ENCODE measurements at places on chromosomes 7 and 10. TPM values are rescaled to one million over a fixed set of nuclear protein-coding genes. Genes with fewer than 3 reads are reported as not detected.

The PPP1R17 gene
- not detected for total RNA-seq

The DAGLB gene
- total RNA-seq, result 44.6 TPM

The TMEM176A gene
- total RNA-seq, result 0.34 TPM

The MAGI2 gene
- total RNA-seq, result 1.2 TPM

The EBF3 gene
- total RNA-seq, result not detected

The KDM7A gene
- 0.64 TPM for total RNA-seq

The HABP2 gene
- not detected for total RNA-seq

The GJD4 gene
- total RNA-seq, result not detected

DNA sequence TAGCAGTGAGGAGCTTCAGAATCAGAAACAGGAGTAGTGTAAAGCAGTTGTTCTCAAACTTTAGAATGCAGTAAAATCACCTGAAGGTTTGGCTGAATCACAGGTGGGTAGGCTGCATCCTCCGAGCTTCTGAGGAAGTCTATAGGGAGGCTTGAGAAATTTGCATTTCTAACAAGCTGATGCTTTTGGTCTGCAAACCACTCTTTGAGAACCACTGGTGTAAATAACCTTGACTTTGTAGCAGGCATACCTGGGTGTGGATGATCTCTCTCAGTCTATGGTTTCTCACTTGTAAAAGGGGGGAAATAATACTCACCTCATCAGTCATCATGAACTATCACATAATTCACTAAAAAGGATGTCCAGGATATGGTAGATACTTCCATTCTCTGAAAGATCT is 118.1 kb downstream of the SRI start:
- no peak for DNase-seq

DNA sequence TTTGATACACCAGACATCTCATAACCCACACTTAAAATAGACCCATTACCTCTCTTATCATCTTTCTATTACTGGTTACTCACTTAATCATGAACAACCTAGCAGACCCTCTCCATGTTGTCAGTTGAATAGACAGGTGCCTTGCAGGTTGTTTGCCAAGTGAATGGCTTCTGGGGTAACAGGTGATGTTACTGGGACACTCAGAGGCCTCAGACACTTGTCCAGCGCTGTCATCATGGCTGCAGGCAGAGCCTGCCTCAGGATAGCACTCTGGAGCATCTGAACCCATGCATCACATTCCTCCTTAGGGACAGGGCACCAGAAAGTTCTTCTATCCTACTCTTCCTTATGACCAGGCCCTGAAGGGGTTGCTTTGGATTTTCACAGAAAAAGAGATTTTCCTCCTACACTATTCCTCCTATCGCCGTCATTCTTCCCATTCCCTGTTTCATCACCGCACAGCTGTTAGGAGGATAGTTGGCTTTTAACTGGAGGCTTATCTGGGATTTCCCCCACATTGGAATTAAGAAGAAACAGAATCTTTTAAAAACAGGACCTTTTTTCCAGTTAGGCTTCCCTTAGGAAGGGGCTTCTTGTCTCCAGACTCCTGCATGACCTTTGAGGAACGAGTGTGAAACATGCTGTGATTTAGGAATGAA is 182.1 kb downstream of the VTI1A start:
- DNase-seq, result no peak

GRCh38 chr7:74412603-74413002 is 41.1 kb upstream of the GTF2IRD1 start:
- peak; percentile 44 for DNase-seq

DNA sequence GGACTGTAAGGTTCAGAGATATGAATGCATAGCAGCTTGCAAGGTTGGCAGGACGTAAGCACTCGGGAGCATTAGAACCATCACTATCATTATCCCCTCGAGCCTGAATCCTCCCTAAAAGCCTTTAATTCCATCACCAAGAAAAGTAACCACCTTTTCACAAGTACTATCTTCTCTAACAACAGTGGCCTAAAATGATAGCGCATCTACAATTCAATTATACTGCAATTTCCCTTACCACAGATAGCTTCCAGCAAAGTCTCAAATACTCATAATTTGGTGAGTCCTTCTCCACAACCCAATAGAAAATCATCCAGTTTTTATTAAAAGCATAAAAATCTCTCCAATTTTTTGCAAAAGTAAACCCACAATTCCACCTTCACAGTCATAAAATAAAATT is 42.0 kb downstream of the COL1A2 start:
- no peak for DNase-seq

GRCh38 chr7:149367418-149368180 is 93.3 kb downstream of the ZNF777 start:
- DNase-seq, result no peak

- DNase-seq, result no peak
Measured at GRCh38 chr10:27660711-27661110, 84.9 kb downstream of the MKX start.

DNA sequence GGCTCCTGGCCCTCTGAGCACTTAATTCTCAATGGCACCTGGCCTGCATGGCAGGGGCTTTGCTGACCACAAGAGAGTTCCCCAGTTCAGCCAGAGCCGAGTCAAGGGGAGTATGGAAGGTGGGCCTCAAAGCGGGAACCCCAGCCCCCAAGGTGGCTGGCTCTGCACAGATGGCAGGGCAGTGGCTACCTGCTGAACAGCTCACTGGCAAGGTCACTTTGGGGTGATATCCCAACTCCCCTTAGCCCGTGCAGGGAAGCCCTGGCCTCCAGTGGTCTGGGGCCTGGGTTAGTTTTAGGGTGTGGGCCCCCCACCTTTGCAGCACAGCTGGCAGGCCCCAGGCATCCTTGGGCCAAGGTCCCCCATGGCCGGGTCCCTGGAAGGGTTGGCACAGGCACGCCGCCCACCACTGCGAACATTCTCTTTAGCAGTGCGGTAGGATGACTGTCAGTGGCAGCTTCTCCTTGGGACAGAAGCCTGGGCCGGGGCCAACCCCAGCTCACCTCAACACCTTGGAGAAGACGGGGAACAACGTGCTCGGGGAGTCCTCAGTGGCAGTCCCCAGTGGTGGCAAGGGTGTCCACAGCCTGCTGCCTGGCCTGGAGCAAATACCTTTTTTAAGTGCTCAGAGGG is 36.8 kb downstream of the PPIF start:
- DNase-seq, result no peak

GRCh38 chr10:34337917-34338316 is 477.2 kb downstream of the PARD3 start:
- no peak for DNase-seq

- no peak for DNase-seq
Measured at GRCh38 chr7:156059369-156059768, 247.1 kb upstream of the SHH start.

DNA sequence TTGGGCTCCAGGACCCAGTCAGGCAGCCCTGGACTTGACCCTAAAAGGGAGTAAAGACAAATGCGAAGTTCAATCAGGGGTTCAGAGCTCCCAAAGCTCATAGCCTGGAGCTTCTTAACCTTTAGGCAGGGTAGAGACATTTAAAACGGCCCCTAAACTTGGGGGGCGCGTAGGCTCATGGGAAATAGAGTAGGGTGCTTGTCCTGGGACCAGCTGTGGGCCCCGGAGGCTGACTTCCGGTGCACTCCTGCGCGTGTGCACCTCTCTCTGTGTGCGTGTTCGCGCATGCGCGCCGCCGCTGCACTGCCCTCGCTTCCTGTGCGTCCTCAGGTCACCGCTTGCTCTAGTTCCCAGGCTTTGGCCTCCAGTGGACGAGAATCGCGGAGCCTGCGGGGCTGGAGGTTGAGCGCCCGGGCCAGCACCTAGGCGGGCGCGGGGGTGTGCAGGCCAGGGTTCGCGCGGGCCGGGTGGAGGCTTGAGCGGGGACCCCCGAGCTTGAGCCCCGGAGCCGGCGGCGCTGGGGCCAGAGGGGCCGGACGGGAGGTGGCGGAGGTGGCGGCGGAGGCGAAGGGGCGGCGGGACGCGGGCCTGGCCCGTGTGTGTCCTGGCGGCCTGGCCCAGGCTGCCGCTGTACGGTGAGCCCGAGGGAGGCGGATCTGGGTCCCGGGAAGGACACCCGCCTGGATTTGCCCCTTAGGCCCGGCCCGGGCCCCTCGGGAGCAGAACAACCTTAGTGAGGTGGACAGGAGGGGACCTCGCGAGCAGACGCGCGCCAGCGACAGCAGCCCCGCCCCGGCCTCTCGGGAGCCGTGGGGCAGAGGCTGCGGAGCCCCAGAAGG is at the start of gene RBAK:
RBAK (plus strand) TSS at position 303 of the 839 bp plus-strand sequence. CDS start 2,217 bp downstream, outside the sequence.
- DNase-seq, result peak; percentile 95

DNA sequence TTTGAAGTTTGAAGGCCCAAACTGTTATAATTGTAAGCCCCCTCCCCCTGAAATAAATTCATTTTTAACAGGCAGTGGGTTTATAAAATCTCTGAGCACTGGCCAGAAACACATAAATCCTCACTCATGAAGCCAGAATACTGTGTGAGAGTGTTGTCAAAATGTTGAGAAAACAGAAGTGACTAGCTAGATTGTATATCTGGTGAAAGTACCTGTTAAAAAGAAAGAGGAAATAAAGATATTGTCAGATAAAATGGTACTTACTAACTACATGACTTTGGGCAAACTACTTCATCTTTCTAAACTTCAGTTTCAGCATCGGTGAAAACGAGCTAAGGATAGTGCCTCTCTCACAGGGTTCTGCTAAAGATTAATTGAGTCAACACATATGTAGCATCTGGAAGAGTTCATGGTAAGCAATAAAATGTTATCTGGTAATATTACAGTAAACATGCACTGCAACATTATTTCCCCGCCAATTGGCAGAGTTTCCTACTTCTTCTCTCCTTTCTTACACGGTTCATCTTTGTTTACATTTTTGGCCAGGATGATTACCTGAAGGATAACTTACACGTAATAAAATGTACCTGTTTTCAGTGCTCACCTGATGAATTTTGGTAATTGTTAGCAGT is 202.5 kb upstream of the CHRM2 start:
- no peak for DNase-seq

GRCh38 chr10:22900841-22901601 is 26.8 kb upstream of the ARMC3 start:
- DNase-seq, result no peak

DNA sequence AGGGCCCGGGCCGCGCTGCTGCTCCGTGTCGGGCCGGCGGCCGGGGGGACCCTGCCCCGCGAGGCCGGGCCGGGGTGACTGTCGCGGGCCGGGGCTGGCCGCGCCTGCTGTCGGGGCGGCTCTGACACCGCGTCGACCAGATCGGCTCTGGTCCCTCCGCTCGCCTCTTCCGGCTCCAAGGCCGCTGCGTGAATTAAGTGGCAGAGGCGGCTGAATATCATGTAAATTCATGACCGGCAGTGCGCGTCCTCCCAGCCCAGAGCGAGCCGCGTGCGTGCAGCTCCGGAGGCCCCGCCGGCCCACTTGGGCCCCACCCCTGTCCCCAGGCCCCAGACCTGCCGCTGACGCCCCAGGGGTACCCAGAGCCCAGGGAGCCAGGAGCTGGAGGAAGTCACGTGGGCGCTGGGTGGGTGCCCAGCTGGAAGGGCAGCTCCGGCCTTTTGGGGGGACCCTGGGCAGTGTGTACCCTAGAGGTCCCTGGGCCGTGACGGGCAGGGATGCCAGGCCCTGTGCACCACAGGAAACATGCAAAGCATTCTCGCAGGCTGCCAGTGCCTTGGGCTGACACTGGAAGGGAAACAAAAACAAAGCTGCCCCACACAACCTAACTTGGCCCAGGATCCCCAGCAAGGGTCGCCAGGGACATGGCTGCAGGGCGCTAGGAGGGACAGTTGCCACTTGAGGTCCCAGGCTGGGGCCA is 584.0 kb upstream of the MKI67 start:
- no peak for DNase-seq

GRCh38 chr10:124149189-124150042 is 56.0 kb upstream of the CHST15 start:
- no peak for DNase-seq

DNA sequence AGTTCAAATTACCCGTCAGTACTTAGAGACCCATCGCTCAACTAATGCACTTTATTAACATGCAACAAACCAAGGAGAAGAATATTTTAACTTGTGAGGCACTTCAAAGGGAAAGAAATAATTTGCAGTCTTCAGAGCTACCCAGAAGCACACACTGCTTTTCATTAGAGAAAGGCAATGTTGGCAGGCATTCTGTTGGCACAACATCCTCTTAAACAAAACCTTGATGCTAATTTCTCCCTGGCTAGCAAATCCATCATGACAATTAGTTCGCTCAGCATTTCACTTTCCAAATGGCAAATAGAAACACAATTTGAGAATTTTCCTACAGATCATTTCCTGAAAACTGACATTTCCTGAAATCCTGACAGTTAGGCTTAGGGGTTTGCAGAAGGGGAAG is 155.6 kb upstream of the FAM13C start:
- no peak for DNase-seq

- no peak for DNase-seq
Measured at GRCh38 chr10:96656198-96656577, 64.1 kb downstream of the PIK3AP1 start.

- DNase-seq, result no peak
Measured at GRCh38 chr10:129777687-129778086, 186.4 kb downstream of the EBF3 start.

GRCh38 chr7:130123501-130123900 is 53.2 kb downstream of the KLHDC10 start:
- DNase-seq, result no peak

- DNase-seq, result peak; percentile 69
Measured at GRCh38 chr10:99996671-99997648, 12.8 kb downstream of the DNMBP start.

GRCh38 chr10:34826857-34827766 is 12.0 kb upstream of the PARD3 start:
- DNase-seq, result no peak

DNA sequence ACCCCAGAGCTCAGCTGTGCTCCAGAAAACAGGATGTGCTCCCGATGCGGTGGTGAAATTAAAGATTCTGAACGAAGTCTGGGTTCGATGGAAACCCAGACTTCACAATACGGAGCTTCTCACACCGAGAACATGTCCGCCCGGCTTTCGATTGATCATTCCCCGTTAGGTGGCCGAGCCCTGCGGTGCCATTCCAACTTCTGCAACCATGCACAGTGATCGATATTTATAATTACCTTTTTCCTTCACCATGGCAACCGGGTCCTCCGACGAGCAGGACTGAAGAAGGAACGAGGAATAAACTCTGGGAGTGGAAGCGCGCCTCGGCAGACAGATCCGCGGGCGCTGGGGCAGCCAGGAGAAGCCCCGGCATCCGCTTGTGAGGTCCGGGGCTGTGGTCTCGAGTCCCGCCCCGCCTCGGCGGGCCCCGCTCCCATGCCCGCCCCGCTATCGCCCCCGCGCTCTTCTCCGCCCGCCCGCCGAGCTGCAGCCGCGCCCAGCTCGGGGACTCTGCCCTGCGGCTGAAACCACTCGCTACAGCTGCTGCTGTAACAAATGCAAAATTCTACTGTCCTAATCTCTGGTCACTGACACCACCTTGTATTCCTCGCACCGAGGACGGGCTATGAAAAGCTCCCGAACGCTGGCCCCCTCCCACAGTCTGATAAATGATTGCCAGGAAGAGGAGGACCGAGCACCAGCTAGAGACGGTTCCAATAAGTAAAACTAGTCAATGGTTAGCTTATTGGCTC is 26.2 kb downstream of the ABLIM1 start:
- peak; percentile 38 for DNase-seq

GRCh38 chr10:85603151-85603940 is 763.2 kb downstream of the GRID1 start:
- DNase-seq, result no peak

- DNase-seq, result no peak
Measured at GRCh38 chr7:131969560-131969959, 413.1 kb upstream of the PODXL start.

- DNase-seq, result no peak
Measured at GRCh38 chr7:81903115-81903514, 133.3 kb upstream of the HGF start.
